Osteocyte (in vitro differentiated cells): ENCODE measurements at places on chromosomes 7 and 10.
A peak's percentile ranks its signal among the peaks of the same experiment; 100 is the strongest.

- no peak for DNase-seq
Observed at GRCh38 chr7:5282543-5283316, at the start of gene SLC29A4. Gene SLC29A4 (plus strand): TSS chr7:5282943. CDS start chr7:5287817, 4,874 bp downstream.

- DNase-seq, result no peak
Observed at GRCh38 chr10:7243873-7244272, 167.0 kb downstream of the SFMBT2 start.

DNA sequence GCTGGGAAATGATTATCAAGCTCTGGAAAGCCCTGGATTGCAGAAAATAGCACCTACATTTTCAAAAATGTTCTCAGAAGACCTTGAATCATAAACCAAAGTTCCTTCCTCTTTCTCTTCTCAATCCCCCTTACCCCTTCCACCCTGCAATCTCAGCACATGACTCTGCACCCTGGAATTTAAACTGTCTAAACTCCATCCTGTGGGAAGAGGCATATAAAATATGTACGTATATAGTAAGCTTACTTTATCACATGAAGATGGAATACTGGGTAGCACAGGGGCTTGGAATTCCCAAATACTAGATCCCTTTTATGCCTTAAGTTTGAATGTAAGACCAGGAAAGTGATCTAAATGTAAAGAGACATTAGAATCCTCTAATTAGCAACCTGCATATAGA is 7.7 kb downstream of the AGMO start:
- DNase-seq, result no peak

DNA sequence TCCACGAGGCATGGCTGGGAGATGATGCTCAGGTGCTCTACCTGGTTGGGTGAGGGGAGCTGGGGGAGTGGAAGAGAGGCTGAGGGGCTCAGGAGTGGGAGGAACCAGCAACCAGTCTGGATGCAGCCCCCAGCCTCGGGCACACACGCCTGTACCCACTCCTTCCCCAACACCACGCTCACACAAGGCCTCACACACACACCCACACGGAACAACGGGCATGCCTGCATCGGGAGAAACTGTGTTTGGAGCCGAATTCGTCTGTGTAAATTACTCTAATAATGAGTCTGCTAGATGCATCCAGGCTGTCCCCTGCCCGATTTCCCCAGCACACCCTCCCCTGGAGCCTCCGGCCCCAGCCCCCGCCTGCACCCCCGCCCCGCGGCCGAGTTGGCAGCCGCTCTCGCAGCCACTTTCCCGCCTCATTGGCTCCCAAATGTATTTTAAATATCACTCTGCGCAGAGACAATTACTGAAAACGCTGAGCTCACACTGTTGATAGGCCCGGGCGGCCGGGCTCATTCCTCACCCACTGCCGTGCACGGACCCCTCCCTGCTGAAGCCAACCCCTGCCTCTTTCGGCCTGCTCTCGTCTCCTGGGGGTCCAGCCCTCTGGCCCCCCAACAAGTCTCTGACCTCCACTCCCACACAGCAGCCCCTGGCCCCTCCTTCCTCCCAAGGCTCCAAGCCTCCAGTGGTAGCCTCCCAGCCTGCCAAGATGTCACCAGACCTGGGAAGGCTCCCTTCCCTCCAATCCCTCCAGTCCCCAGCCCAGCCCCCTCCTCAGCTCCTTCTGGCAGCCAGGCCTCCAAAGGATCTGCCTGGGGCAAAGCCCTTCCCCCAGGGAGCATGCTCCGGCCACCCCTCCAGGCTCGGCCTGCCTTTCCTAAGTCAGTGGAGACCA is 11.1 kb downstream of the H2BK1 start:
- no peak for DNase-seq

DNA sequence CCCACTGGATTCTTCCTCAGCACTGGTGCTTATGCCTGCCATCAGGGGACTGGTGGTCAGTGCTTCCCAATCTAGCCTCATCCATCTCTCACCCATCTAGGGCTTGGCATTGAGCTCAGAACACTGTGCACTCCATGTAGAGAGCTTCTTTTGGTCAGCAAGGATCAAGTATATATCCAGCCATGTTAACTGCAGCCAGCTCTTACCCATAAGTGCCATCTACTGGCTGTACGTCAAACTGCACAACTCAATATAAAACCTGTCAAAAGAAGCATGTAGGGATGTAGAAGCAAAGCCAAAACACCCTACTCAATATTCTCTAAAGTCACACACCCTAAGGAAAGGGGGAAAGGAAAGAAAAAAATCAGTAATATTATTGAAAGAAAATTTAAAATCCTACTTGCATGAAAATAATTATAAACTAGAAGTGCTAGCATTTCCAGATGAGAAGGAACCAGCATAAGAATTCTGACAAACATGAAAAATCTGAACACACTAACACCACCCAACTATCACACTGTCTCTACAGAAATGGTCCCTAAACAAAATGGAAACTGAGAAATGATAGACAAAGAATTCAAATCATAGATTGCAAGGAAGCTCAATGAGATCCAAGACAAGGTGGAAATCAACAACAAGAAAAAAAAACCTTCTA is 531.1 kb upstream of the STEAP1 start:
- DNase-seq, result no peak

DNA sequence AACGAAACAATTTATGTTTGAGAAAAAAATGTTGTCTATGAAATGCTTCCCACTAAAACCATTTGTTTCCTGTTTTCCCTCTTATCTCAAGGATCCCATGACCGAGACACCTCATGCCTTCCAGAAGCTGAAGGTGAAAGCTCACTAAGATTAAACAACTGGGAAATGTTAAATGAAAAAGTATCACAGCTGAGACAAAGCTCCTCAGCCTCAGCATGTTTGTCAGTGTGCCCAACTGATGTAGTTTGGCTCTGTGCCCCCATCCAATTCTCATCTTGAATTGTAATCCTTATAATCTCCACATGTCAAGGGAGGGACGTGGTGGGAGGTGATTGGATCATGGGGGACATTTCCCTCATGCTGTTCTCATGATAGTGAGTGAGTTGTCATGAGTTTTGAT is 327.3 kb downstream of the HTR7 start:
- DNase-seq, result no peak

DNA sequence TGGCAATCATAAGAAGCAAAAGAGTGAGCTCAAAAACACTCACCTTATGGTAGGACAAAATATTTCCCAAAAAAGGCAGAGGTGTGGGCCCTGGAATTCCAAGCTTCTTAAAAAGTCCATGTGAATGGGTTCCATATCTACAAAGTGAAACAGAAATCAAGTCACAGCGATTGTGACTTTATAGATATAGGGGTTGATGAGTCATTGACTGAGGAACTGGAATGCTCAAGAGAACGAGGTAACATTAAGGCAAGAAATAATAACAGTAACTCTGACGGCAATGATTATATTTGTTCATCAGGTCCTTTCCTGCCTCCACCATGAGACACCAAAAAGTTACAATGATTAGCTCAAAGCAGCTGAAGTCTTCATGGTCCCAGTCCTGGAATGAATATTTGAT is 4.0 kb downstream of the CYP3A4 start:
- DNase-seq, result no peak

DNA sequence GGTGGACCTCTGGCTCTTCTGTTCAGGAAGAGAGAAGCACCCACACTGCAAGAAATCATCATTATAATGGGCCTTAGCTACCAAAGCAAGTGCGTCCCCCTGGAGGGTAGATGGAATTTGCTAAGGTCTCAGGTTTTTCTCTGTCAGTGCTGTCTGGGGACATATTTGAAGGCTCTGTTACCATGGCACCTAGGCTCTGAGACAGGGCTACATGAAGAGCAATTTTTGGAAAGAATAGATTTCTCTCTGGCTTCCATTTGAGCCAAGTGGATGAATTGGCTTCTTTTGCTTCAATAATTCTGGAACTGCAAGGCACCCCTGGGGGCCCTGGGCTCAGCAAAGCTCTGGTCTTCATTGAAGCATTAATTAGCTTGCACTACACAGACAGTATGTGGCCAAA is 349.1 kb upstream of the GALNT17 start:
- no peak for DNase-seq

- no peak for DNase-seq
Observed at GRCh38 chr7:80412842-80413241, 99.0 kb downstream of the GNAT3 start.

DNA sequence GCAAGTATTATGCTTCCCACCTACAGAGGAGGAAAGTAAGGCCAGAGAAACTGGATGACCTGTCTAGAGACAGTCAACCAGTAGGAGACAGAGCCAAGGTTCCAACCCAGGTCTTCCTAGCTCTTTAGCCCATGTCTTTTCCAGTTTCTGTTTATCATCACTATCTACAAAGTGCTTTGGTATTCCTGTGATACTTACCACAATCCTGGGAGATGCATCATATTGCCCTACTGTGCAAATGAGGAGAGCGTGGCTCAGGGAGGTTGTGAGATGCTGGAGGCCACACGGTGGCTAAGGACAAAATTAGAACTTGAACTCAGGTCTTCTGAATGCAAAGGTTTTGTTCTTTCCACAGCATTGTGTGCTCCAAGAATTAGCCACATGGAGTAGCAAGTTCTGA is 11.2 kb upstream of the PLEKHA1 start:
- DNase-seq, result peak; percentile 32

DNA sequence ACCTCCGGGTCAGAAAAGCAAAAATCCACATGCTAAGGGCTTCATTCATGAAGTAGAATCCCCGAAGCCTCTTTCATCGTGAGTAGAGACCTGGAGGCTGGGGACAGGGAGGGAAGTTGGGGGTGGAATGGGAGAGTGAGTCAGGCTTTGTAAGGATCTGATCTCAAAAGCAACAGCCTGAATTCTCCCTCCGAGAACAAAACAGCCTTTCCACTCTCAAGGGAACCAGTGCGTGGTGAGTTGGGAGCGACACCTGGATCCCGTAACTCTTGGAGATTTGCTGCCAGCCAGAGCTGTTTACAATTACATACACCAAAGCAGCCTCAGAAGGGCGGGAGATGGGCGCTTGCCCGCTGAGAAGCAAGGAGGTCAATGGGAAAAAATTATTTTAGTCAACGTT is 10.8 kb downstream of the AFAP1L2 start:
- DNase-seq, result no peak

DNA sequence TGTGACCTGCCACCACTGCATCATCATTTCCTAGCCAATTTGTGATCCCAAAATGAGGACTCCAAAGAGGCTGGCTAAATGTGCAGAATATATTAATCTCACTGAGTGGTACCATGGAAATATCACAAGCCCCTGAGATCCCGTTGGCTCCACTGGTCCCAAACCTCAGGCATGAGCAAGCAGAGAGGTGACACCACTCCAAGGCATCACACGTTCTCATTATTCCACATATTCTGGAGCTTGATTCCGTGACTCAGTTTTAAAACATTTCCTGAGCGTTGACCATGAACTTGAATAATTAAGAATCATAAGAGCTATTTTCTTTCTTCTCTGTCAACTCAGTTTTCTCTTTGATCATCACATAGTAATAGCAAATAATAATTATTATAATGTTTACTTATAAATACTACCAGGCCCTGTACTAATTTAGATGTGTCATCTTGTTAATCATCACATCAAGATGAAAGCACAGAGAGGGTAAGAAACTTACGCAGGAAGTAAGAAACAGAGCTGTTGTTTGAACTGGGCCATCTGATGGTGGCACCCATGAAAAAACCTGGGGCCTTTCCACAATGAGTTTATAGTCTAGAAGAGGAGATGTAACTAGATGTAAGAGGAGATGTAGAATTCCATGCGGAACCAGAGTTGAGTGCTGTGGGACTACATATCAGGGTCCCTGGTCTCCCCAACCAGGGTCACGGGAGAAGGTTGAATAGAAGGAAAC is 3.5 kb downstream of the APBB1IP start:
- DNase-seq, result no peak

GRCh38 chr7:139762886-139763285 is 14.9 kb downstream of the HIPK2 start:
- DNase-seq, result no peak

DNA sequence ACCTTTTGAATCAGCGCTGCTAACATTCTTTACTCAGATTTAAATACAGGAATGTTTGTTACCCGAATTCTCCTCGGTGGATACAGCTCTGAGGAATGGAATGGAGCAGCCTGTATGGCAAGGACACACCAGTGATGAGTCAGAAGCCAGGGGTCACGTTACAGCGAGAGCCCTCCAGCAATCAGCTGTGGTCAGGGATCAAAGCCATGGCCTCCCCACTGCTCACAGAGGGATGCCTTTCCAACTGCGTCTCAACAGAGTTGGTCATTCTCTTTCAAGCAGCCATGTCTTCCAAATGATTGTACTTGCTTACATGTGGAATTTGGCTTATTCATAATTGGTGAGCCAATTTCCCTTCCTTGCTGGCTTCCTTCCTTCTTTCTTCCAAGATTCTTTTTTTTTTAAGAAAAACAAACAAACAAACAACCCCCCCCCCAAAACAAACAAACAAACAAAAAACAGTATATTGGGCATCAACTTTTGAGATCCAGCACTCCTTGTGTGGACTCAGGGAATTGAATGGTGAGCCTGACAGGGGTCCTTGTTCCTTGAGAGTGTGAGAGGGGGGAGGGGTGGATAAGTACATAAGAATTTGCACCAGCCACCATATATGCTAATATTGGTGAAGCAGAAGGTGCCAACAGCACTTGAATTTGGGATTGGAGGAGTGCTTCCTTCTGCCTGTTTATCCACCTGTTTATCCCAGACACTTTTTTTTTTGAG is 100.2 kb downstream of the ATXN7L1 start:
- DNase-seq, result peak; percentile 92

- DNase-seq, result no peak
Observed at GRCh38 chr7:125098377-125098970, 168.8 kb upstream of the POT1 start.

DNA sequence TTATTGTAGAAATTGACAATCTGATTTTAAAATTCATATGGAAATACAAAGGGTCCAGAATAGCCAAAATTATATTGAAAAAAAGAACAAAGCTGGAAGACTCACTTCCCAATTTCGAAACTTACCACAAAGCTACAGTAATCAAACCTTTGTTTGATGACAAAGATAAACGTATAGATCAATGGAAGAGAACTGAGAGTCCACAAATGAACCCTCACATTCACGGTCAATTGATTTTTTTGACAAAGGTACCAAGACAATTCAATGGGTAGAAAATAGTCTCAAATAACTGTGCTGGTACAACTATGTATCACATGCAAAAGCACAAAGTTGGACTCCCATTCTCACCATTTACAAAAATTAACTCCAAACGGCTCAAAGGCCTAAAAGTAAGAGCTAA is 8.7 kb downstream of the KPNA7 start:
- no peak for DNase-seq

DNA sequence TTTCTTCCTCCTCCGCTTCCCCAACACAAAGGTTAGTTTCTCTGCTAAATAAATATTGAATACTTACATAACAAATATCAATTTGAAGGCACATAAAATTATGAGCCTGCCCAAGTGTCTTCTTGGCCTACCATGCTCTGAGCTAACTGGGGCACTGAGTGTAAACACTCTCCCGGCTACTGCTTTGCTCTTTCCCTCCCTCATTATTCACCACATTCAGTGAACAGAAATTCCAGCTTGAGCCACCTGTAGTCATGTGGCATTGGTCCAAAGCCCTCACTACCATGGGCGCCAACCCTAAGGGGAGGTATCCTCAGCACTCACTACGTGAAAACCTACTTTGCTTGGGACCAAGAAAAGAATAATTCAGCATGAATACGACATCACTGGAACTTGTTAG is 409.0 kb downstream of the KCNMA1 start:
- DNase-seq, result no peak

- DNase-seq, result no peak
Observed at GRCh38 chr7:157719705-157720655, 383.2 kb downstream of the DNAJB6 start.

GRCh38 chr7:96415293-96415940 is 93.5 kb upstream of the SLC25A13 start:
- no peak for DNase-seq

GRCh38 chr10:76001019-76001418 is 569.6 kb downstream of the LRMDA start:
- DNase-seq, result no peak
